ENCODE measurements at places on chromosomes 1 and 21. TPM values are rescaled to one million over a fixed set of nuclear protein-coding genes. Genes with fewer than 3 reads are reported as not detected.

GRCh38 chr21:30408782-30409494, 13.1 kb downstream of the KRTAP13-1 start:
- no peak overlapping the region for H3K4me3 ChIP-seq
- H3K27ac ChIP-seq = no peak overlapping the region
- H3K4me1 ChIP-seq = no peaks in the 10 kb centered on the region
- H3K27me3 ChIP-seq = no peaks in the 10 kb centered on the region
- peak; percentile 98 for DNase-seq
- no peaks in the 10 kb centered on the region for H3K36me3 ChIP-seq

GRCh38 chr1:156076609-156077429, 5.4 kb downstream of the MEX3A start:
- peaks cover 32% of the 10 kb centered on the region for H3K4me1 ChIP-seq
- peaks cover 20% of the 10 kb centered on the region for H3K36me3 ChIP-seq
- DNase-seq = peak; percentile 80
- no peak overlapping the region for H3K27ac ChIP-seq

Gene RAB3B
- total RNA-seq = 30.6 TPM

Gene TGFB2
- total RNA-seq = not detected

Gene RPF1
- 36.1 TPM for total RNA-seq

- peak; percentile 97 for DNase-seq
- H3K27me3 ChIP-seq = no peaks in the 10 kb centered on the region
- peaks cover 6% of the 10 kb centered on the region for H3K4me1 ChIP-seq
Observed at GRCh38 chr1:33180911-33181890, 642 bp downstream of the TRIM62 start.

DNA sequence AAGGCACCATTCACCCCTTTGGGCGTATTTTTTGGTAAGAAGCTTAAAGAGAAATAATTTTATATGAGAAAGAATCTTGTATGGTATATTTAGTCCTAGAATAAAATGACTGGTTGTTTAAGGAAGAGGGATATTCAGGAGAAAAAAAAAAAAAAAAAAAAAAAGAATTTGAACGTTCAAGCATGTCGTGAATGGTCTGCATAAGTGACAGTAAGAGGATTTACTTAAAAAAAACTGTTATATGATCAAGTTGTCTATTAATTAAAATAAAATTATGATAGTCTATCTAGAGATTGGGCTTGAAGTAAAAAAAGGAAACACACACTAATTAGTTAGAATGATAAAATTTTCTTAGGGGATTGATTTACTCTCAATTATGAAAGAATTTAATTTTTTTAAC, 11.7 kb upstream of the OR14I1 start:
- no peak overlapping the region for H3K27ac ChIP-seq
- no peaks in the 10 kb centered on the region for H3K4me1 ChIP-seq
- H3K27me3 ChIP-seq = no peaks in the 10 kb centered on the region
- no peak for DNase-seq
- peaks cover 27% of the 10 kb centered on the region for H3K36me3 ChIP-seq
- H3K4me3 ChIP-seq = no peak overlapping the region

DNA sequence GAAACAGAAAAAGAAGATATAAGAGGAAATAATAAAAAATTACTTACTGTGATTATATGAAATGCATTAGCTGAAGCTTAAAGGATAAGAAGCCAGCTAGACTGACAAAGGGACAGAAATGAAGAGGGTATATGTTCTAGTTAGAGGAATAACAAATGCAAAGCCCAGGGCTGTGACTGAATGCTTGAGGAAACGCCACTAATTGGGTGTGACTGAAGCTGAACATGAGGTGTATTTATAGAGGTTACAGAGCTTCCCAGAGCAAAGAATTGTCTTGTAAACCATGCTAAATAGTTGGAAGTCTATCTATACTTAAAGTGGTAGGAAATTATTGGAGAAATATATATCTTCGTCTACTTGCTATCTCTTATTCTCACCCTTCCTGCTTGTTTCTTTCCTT, 77.7 kb upstream of the PLPPR5 start:
- DNase-seq = no peak
- H3K27me3 ChIP-seq = no peaks in the 10 kb centered on the region
- no peak overlapping the region for H3K4me3 ChIP-seq
- H3K27ac ChIP-seq = no peak overlapping the region
- no peaks in the 10 kb centered on the region for H3K4me1 ChIP-seq

DNA sequence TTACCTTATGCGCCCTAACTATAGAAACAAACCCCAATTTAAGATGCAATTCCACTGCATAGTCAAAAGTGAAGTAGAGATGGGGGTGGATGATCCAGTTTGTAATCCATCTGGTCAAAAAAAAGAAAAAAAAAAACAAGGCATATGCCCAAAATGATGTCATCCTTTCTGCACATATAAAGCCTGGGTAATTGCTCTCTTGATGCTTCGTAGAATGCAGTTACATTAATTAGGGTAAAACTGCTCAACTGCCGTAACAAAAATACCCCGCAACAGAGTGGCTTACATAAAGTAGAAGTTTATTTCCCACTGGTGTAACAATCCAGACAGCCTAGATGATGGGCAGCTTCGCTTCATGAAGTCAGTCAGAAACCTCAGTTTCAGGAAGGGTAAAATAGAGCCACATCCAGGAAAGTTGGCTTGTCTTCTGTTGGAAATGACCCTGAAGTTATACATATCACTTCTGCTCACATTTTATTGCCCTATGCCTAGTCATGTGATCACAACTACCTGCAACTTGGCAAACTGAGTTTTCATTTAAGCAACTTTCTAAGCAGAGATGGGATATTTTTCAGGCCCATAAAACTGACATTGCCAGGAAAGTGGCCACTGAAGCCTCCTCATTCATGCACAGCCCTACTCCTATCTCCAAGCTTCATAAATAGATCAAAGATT, 221.7 kb downstream of the C1orf94 start:
- no peak overlapping the region for H3K4me3 ChIP-seq
- peaks cover 3% of the 10 kb centered on the region for H3K4me1 ChIP-seq
- H3K27me3 ChIP-seq = no peaks in the 10 kb centered on the region
- no peak for DNase-seq

Gene POMGNT1
- total RNA-seq = 60.0 TPM

- H3K4me3 ChIP-seq = no peak overlapping the region
- no peak overlapping the region for H3K27ac ChIP-seq
- H3K36me3 ChIP-seq = no peaks in the 10 kb centered on the region
- no peaks in the 10 kb centered on the region for H3K27me3 ChIP-seq
Observed at GRCh38 chr1:203593723-203594122, 32.9 kb upstream of the ATP2B4 start.

DNA sequence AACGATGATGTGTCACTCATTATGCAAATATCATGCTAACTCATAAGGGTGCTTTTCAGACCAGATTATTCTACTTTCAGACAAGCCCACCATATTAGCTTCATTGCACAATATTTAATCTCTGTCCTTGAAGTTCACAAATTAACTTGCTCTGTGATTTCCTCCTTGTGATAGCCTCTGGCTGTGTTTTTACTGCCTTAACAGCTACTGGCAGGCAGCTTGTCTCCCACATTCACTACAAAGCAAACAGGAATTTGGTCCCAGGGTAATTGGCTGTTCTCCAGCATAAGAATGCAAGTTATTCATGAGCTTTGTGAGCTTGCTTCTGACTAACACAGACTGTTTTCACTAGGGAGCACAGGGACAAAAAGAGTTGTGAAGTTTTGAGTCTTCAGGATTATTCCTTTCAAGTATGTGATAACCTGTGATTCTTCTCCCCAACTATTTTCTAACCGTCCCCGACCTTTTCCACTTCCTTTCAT, 87.9 kb upstream of the HMCN1 start:
- no peaks in the 10 kb centered on the region for H3K27me3 ChIP-seq
- H3K4me1 ChIP-seq = no peaks in the 10 kb centered on the region
- DNase-seq = peak; percentile 79
- peak overlapping the region; percentile 37 for H3K4me3 ChIP-seq
- peaks cover 45% of the 10 kb centered on the region for H3K36me3 ChIP-seq

DNA sequence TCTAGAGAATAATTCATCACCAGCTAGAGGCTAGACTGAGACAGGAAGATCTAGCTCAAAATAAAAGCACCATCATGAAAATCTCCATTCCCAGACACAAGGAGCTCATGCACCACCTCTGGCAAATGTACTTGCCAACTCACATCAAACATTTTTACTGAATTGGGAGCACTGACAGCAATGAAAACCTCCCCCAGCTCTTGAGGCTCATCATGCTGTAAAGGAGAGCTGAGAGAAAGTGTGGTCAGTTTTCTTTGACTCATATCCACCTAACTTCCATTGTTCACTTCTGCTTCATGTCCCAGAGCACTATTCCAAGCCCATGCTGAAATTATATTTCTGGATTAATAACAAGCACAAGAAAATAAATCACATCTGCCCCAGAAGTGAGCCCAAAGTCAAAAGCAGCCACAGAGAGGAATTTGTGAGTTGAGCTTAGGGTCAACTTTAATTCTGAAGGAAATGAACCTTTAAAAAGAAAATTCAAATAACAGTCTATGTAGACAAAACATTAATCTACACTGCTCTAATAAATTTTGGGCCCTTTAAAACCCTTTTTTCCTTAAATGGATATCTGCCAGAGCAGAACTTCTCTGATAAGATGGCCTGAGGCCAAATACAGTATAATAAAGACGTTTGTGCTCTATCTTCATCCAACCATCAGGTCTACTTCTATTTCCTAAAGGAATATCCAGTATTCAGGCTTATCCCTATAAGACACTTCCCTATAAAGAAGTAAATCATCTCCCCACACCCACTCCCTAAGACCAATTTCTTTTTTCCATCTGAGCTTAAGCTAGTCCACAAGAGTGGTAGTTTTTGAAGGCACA, 85.9 kb upstream of the ADAM30 start:
- no peaks in the 10 kb centered on the region for H3K27me3 ChIP-seq
- H3K36me3 ChIP-seq = no peaks in the 10 kb centered on the region
- no peaks in the 10 kb centered on the region for H3K4me1 ChIP-seq
- H3K27ac ChIP-seq = no peak overlapping the region
- H3K4me3 ChIP-seq = no peak overlapping the region

Gene TMEM234
- 19.5 TPM for total RNA-seq

- H3K4me3 ChIP-seq = no peak overlapping the region
- no peak for DNase-seq
- H3K36me3 ChIP-seq = peaks cover 6% of the 10 kb centered on the region
- no peak overlapping the region for H3K27ac ChIP-seq
Observed at GRCh38 chr1:43492826-43493225, 37.9 kb upstream of the PTPRF start.

Gene RAB42
- 13.2 TPM for total RNA-seq

GRCh38 chr1:150144606-150145005, 5.1 kb upstream of the PLEKHO1 start:
- no peaks in the 10 kb centered on the region for H3K27me3 ChIP-seq
- no peak overlapping the region for H3K27ac ChIP-seq
- no peaks in the 10 kb centered on the region for H3K4me1 ChIP-seq
- no peaks in the 10 kb centered on the region for H3K36me3 ChIP-seq
- H3K4me3 ChIP-seq = no peak overlapping the region

- H3K27ac ChIP-seq = no peak overlapping the region
- H3K4me1 ChIP-seq = no peaks in the 10 kb centered on the region
- H3K4me3 ChIP-seq = no peak overlapping the region
- H3K27me3 ChIP-seq = no peaks in the 10 kb centered on the region
- no peak for DNase-seq
- peaks cover 9% of the 10 kb centered on the region for H3K36me3 ChIP-seq
Observed at GRCh38 chr1:161985301-161985822, 38.3 kb downstream of the OLFML2B start.

DNA sequence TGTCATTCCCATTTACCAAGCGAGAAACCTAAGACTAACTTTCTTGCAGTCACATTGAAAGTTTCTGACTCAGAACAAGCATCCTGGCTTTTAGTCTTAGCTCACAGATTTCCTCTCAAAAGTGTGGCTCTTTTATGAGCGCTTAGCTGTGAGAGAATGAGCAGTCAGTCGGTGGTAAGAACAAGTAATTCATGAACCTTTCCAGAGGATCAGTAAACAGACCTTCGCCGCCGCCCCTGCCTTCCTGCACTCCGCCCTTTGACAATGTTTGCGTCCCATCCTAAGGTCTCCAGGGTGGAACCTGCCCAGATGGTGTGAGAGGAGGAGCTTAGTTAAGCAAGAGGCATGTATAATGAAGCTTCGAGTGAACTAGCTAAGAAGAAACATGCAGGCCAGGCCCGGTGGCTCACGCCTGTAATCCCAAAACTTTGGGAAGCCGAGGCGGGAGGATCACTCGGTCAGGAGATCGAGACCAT, 142.4 kb downstream of the GLUL start:
- no peaks in the 10 kb centered on the region for H3K4me1 ChIP-seq
- H3K36me3 ChIP-seq = no peaks in the 10 kb centered on the region
- H3K4me3 ChIP-seq = no peak overlapping the region
- no peak for DNase-seq

GRCh38 chr1:33119050-33119449, 38.1 kb downstream of the AZIN2 start:
- no peaks in the 10 kb centered on the region for H3K27me3 ChIP-seq
- no peak for DNase-seq
- no peaks in the 10 kb centered on the region for H3K4me1 ChIP-seq
- no peak overlapping the region for H3K27ac ChIP-seq

DNA sequence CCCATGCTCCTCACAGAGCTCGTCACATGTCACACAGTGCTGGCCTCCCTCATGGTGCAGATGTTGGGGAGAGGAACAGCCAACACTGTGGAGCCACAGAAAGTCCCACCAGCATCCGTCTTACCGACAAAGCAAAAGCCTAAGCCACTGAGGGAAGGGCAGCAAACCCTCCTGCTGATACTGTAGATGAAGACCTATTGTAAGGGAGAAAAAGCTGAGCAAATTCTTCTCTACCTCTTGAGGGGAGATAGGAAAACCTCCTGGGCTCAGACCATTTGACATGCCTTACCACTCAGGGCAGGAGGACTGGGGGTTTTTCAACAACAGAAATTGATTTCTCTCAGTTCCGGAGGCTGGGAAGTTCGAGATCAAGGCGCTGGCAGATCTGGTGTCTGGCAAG, 95.9 kb downstream of the WDR64 start:
- peak; percentile 38 for DNase-seq
- H3K27me3 ChIP-seq = no peaks in the 10 kb centered on the region
- H3K36me3 ChIP-seq = no peaks in the 10 kb centered on the region

- H3K36me3 ChIP-seq = no peaks in the 10 kb centered on the region
- H3K27me3 ChIP-seq = peaks cover 30% of the 10 kb centered on the region
- peak within 1 kb of the TSS; percentile 75 for H3K4me3 ChIP-seq
- no peak within 1 kb of the TSS for H3K27ac ChIP-seq
- DNase-seq = peak; percentile 66
Observed at GRCh38 chr1:52632732-52633290, at the start of gene SHISAL2A. Gene SHISAL2A, plus strand, starts transcription at chr1:52633168. Its CDS starts 326 bp downstream, at chr1:52633494.

Gene LCE1D
- total RNA-seq = not detected

Gene GJA5
- 0.33 TPM for total RNA-seq

Gene HPDL
- 10.6 TPM for total RNA-seq

DNA sequence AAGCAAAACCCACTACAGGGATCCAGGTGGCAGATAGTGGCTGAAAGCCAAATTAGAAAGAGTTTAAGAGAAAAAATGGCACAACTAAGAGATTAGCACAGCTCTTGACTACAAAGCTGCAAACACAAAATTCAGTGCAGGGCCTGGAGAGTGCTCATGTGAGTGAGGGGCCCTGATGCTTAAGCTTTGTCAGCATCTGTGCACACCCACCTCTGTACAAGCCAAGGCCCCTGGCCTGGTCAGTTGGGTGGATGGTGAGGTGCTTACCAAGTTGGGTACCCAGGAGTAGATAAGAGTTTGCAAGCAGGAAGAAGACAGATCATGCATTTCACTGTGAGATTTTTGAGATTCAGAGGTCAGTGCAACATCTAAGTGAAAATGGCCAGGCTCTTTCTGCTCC, 62.7 kb upstream of the ATP1B1 start:
- no peaks in the 10 kb centered on the region for H3K36me3 ChIP-seq
- no peaks in the 10 kb centered on the region for H3K4me1 ChIP-seq
- no peak overlapping the region for H3K4me3 ChIP-seq
- H3K27ac ChIP-seq = no peak overlapping the region
- no peaks in the 10 kb centered on the region for H3K27me3 ChIP-seq

Gene UBL4B
- not detected for total RNA-seq

GRCh38 chr21:36507397-36508018, 27.6 kb upstream of the CLDN14 start:
- H3K4me3 ChIP-seq = no peak overlapping the region
- DNase-seq = no peak
- no peaks in the 10 kb centered on the region for H3K36me3 ChIP-seq
- no peaks in the 10 kb centered on the region for H3K4me1 ChIP-seq
